Fibroblast of villous mesenchyme (primary cell): ENCODE measurements at places on chromosomes 5 and 9. TPM values are rescaled to one million over a fixed set of nuclear protein-coding genes. Genes with fewer than 3 reads are reported as not detected.

- DNase-seq: no peak
Observed at GRCh38 chr9:76267284-76267652, 127.0 kb downstream of the RFK start.

DNA sequence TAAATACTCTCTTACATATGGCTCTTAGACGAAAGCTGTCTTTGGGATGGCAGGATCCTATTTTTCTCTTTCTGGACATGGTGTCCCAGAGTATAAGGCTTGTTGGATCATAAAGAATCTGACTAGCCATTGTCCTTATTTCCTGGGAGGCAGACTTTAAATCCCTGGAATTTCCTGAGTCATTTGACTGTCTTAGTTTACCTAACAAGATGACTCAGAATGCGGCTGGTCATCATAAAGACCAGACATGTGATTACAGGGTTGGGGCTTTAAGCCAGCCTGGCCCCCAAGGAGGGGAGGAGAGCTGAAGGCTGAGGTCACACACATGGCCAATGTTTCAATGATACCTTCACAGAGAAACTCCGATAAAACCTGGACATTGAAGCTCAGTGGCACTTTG is 37.2 kb downstream of the FAM240B start:
- DNase-seq: peak; percentile 96

- no peak for DNase-seq
Observed at GRCh38 chr9:72995131-72996024, 42.5 kb upstream of the ALDH1A1 start.

DNA sequence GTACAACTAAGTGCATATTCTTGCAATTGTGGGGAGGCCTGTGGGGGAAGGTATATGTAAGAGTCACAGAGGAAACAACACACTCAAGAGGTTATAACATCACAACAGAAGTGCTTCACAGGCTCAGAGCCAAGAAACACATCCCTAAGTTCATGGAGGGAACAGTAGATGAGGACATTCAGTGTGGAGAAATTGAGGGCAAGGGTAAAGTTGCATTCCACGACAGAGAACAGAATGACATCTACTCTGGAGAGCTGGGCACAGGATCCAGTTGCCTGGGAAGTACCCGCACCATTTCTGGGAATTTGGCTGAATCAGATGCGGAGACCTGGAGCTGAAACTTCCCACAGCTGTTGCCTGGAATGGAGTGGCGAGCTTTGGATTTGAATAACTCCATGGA is 197.2 kb downstream of the NXNL2 start:
- DNase-seq: peak; percentile 74

- DNase-seq: peak; percentile 70
Observed at GRCh38 chr9:27726244-27727081, 153.2 kb upstream of the C9orf72 start.

GRCh38 chr5:79886925-79887655 is 104.0 kb downstream of the MTX3 start:
- DNase-seq: no peak

DNA sequence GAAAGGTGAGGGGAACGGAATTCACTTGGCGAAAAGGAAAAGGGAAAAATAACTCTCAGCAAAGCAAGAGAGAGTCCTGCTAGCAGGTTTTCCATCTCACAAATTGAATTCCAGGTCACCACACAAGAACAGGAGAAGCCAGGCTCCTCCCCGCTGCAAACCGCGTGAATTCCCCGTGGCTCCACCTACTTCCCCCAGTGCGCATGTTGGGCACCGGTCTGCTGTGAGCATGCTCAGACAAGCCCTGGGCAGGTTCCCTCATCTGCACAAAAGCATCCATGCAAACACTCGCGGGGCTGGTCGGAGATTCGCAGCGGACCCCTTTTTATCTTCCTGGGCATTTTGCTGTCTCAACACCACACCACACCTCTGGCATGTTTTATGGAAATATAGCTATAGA is 58.5 kb upstream of the S1PR3 start:
- no peak for DNase-seq

DNA sequence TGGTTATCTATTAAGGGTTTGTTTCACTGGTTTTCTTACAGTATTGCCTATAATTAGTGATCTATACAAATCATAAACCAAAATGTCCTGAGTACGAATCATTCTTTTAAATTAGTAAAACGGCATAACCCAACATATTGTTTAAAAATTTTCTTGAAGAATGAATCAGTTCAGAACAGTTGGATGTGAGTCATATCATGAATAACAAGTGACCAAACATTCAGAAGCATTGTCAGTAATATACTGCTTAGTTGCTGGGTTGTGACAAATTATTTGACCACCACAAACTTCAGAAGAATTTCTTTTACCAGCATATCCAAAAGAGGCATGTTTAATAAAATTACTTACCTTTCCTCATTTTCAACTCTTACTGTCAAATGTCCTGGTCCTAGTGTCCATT is 111.2 kb downstream of the UNC13B start:
- no peak for DNase-seq

- DNase-seq: no peak
Observed at GRCh38 chr5:64688965-64689364, 1.3 kb upstream of the SHISAL2B start.

DNA sequence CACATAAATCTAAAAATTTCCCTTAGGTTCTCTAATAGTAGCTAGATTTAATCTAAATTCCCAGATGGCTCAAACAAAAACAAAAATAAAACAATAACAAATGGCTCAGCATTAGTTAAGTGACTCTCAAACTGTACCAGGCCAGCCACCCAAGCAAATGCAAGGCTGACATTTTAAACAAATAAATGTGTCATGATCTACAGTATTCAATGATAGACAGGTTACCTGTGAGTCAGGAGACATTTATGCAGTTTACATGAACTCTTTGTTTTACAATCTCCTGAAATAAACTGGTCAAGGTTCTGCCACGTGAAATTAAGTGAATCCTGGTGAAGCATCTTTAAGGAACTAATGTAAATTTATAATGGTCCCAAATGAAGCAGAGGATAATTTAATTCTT is 580.2 kb upstream of the PTPRD start:
- no peak for DNase-seq

DNA sequence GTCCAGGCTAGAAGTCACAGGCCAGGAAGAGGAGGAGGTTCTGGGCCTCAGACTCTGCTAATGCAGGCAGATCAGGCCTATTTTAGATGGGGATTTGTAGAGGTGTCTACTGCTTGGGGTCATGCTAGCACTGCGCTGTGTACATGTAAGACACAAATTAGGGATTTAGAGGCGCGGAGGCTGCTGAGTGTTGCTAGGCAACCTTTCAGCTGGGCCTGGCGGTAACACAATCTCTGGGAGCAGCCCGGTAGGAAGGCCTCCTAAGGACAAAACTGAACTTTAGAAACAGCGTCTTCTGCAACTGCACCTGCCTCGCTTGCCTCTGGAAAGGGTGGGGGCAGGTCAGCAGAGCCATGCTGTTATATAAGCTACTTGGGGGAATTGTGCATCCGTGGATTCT is 147.9 kb downstream of the MACROH2A1 start:
- no peak for DNase-seq

The PLPP7 gene
- total RNA-seq: 8.2 and 10.0 TPM in 2 replicates

The IFNA2 gene
- not detected in 2 replicates for total RNA-seq
